CD4-positive, alpha-beta memory T cell (primary cell): ENCODE measurements at places on chromosomes 11 and 22.

DNA sequence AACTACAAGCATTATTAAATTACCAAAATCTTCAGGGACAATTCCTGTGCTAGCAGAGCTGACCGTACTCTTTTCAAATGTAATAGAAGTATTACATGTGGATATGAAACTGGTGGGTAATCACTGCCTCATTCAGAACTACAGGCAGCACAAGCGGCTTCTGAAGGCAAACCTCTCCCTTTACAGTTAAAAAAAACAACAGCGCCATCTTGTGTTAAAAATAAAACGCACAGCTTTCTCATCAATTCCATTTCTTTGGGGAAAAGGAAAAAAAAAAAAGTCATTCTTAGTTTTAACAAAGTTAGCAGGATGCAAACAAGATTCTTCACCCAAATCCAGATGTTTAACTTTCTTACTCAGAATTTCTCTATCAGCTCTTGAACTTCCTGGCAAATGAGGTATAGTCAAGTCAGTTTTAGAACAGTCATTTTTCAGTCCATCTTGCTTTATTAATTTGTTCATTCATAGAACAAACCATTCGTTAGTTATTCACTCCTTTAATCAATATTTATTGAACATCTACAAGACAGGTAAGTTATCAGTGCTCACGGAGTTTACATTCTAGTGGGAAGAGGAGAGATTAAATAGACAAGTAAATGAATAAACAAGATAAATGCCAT lies 331.8 kb upstream of the MPPED2 start:
- DNase-seq, result peak; percentile 0

DNA sequence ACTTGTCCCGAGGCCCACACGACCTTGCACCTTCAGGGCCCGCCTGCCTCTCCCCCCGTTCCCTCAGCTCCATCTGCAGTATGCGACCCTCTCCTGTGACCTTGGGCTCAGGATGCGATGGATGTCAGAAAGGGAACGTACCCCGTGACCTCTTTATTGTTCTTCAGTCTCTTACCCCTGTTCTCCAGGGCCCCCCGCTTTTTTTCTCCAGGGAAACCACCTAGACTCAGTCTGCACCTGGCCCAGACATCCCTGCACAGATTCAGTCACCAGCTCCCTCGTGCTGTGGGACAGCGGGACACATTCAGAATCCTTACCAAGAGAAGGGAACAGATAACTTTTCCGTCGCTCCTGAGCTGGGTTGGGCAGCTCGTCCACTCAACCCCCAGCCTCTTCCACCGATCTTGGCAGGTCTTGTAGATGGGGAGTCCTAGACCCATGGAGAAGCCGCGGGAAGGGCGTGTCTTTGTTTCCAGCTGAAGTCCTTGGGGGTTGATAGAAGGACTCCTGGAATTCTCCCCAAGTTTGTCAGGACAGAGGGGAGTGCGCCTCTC lies 1.4 kb upstream of the PHOX2A start:
- no peak for DNase-seq

- DNase-seq, result no peak
These were observed 64.4 kb downstream of the PKNOX2 start for GRCh38 chr11:125228993-125229392.

DNA sequence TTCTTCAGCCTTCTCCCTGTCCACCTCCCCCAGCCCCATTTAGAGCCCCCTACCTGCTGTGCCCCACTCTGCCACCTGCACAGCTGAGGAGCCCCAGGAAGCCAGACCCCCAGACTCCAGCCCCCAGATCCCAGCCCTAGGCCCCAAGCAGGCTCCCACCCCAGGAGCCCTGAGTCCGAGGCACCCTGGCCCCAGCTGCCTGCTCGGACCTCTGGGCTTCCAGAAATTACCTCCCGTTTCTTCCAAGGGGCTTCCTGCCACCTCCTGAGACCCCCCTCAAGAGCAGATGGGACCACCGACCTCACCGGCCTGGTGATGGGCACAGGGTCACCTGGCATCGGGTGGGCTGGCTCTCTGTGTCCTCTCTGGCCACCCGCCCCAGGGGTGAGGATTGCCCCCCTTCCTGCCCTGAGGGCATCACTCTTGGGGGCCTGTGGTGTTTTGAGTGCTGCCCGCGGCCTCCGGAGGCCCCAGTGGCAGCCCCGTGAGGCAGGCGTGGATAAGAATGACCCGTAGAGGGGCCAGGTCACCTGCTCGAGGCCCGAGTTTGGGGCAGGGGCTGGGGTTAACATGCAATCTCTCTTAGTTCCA lies 18.3 kb upstream of the TALDO1 start:
- DNase-seq, result no peak

GRCh38 chr11:17772704-17773600 lies 38.4 kb downstream of the KCNC1 start:
- DNase-seq, result no peak

GRCh38 chr11:65208785-65209710 lies 27.3 kb downstream of the CAPN1 start:
- no peak for DNase-seq

DNA sequence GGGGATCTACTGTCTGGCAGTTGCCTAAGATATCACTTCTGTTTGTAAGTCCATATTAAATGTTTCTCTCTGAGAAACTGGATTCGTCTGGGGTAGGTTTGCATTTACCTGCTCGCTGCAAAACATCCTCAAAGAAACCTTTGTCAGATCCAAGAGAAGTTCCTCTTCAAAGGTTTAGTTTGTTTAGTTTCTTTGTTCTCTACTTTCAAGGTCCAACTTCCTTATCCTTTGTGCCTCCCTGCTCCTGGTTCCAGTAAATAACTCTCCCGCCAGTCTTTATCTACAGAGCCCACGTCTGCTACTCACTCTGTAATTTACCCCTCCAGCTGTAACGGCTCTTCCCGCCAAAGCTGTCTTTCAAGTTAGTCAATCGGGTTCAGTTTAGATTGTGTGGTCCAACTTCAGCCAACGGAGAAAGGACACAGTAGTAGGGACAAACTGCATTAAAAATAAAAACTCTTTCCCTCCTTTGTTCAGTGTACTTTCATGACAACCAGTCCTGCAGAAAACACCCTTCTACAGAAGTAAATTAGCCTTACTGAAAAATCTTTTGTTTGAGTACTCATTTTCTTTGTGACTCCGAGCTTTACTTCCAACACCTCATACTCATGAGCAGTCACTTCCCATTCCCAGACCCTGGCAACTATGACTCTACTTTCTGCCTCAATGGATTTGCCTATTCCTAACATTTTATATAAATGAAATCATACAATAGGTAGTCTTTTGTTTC lies 41.0 kb downstream of the TMPRSS5 start:
- DNase-seq, result no peak

- no peak for DNase-seq
These were observed 23.9 kb downstream of the SLC22A12 start for GRCh38 chr11:64614917-64615316.
